Posterior cingulate gyrus (tissue), 11 donors: ENCODE measurements at places on chromosomes 5 and 9.

DNA sequence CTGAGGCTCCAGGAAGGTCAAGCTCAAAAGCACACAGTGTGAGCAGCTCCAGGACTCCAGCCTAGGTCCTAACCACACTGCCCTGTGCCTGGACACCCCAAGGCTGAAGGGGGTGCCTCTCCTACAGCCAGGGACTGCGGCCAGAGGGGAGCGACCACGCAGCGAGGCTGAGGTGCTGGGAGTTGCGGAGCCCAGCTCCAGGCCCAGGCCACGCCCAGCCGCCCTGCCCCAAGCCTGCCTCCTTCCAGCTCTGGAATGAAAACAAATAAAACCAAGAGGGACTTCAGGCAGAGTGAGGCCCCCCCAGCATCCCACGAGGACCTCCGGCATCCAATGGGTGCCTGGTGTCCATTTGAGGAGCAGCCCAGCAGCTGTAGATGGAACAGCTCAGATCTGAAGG, 15.2 kb downstream of the VAV2 start:
- DNase-seq, result no peak

GRCh38 chr5:14168793-14169262, 25.7 kb downstream of the TRIO start:
- DNase-seq, result no peak

- no peak for DNase-seq
Observed at GRCh38 chr5:170319301-170319700, 21.7 kb upstream of the LCP2 start.

- no peak for DNase-seq
Observed at GRCh38 chr5:9790276-9790675, 160.1 kb upstream of the TAS2R1 start.

DNA sequence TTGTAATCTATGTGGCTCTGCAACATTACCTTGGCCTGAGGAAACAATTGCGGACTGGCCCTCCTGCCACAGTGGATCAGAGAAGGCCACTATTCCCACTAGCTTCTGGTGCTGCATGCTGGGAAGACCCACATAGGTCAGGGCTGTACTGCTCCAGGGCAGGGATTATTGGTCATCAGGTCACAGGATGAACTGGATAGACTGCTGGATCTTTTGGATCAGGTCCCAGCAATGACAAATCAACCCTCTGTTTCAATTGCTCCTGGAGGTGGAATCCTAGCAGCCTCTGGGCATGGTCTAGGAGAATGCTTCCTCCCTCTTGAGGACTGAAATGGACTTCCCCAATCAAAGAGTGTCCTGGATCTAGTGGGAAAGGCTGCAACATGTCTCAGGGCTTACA, 66.7 kb upstream of the PHF24 start:
- DNase-seq, result no peak

GRCh38 chr5:42514754-42515153, 91.5 kb downstream of the GHR start:
- no peak for DNase-seq

DNA sequence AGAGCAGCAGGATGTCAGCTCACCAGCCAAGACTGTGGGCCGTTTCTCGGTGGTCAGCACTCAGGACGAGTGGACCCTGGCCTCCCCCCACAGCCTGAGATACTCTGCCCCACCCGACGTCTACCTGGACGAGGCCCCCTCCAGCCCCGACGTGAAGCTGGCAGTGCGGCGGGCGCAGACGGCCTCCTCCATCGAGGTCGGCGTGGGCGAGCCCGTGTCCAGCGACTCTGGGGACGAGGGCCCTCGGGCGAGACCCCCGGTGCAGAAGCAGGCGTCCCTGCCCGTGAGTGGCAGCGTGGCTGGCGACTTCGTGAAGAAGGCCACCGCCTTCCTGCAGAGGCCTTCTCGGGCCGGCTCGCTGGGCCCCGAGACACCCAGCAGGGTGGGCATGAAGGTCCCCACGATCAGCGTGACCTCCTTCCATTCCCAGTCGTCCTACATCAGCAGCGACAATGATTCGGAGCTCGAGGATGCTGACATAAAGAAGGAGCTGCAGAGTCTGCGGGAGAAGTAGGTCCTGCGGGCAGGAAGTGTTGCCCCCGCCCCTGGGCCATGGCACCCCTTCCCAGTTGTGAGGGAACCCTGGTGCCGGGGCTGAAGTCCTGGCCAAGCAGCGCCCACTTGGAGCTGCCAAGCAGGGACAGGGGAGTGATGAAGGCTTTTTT, 108.9 kb downstream of the WNK2 start:
- no peak for DNase-seq

DNA sequence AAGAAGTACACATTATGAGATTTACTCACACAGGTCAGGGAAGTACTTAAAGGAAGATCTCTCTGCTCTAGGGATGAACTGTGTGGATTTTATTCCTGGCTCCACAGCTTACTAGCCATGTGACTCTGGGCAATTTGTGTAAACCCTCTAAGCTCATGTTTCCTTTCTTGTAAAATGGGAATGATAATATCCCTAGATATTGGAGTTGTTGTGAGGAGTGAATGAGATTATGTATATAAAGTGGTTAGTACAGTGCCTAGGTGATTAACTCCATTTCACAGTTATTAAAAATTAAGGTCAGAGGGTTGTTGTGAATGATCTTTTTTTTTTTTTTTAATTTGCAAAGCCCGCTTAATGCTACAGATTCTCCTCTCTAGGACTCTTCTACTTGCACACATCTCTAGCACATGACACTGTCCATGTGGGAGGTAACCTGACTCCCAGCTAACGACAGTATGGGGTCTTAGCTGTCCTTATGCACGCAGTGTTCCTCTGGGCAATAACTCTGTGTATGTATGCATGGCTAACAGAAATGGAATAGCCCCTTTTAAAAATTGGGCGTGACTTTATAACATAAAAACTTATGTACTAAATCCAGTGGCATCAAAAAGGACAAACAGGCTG, 23.9 kb upstream of the MYOT start:
- DNase-seq, result no peak

DNA sequence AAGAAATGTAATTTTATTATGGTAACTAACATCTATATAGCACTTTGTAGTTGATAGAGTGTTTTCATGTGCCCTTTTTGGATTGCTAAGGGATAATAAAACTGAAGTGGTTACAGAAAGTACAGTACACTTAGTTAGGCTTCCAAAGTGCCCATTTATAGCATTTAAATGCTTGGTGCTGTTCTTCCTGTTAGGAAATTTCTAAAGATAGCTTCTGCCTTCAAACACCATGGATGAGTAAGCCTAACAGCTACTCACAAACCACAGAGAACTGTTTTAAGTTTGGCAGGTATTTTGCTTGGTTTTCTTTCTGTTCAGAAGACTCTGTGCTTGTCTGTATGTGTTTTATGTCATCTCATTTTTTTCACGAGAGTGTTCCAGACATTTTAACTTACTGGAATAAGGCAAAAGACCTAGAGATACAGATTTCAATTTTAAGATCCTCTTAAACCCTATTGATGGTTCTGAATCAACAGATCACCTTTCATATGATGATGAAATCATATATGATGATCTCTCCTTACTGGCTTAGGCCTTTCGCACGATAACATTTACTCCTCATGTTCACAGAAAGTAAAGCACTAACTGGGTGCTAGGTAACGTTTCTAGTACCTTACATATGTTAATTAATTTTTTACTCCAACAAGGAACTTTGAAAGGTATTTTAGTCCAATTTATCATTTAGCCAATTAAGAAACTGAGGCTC, 4.4 kb downstream of the RIMOC1 start:
- DNase-seq, result no peak

- peak; percentile 30 for DNase-seq
Observed at GRCh38 chr9:23123048-23123632, 676.5 kb downstream of the DMRTA1 start.

GRCh38 chr5:67350618-67351201, 154.1 kb upstream of the CD180 start:
- no peak for DNase-seq

DNA sequence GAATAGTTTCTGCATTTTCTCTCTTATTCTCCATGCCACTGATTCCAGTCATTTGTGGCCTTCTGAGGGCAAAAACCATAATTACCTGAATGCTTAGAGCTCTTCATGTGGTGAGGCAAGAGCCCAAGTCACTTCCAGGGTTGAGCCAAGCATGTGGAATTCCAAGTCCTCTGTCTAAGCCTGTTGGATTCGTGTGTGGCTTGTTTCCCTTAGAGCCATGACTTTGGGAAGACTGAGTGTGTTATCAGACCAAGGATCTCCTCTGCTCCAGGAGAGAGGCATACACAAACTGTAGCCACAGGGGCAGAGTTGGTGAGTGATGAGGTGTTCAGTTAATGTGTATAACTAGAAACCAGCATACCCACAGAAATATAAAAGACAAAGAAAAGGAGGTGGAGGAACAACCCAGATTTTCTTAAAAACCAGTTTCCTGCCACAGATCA, 27.1 kb downstream of the SLC22A5 start:
- DNase-seq, result no peak

- DNase-seq, result no peak
Observed at GRCh38 chr5:160318409-160318808, 6.0 kb upstream of the CCNJL start.

GRCh38 chr9:88187631-88188030, 49.4 kb upstream of the SPATA31C2 start:
- no peak for DNase-seq

- no peak for DNase-seq
Observed at GRCh38 chr5:115968770-115969169, 6.5 kb downstream of the LVRN start.

DNA sequence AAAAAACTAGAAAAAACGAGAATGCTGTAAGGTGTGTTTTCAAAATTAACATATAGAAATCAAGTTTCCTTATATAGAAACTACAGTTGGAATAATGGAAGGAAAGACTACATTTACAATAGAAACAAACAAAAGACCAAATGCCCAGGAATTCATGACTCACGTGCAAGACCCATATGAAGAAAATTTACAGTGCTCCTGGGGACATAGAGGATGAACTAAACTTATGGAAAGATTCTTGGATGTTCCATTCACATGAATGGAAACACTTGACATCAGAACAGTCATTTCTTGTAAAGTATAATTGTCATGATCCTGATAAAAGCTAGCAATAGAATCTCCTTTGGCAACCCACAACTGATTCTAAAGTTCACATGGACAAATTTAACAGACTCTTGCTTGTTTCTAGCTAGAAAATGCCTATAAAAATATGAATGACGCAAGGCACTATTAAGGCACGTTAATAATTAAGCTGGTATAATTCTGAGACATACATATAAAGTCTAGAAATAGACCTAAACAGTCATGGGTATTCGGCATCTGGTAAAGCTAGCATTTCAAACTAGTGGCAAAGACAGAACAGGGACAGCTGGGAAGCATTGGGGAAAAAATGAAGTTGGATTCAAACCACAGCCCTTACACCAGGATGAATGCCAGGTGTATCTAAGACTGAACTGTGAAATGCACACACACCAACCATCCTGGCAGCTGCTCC, 5.1 kb upstream of the ZFP62 start:
- no peak for DNase-seq

- DNase-seq, result no peak
Observed at GRCh38 chr5:63029891-63030290, 451.3 kb downstream of the LRRC70 start.

DNA sequence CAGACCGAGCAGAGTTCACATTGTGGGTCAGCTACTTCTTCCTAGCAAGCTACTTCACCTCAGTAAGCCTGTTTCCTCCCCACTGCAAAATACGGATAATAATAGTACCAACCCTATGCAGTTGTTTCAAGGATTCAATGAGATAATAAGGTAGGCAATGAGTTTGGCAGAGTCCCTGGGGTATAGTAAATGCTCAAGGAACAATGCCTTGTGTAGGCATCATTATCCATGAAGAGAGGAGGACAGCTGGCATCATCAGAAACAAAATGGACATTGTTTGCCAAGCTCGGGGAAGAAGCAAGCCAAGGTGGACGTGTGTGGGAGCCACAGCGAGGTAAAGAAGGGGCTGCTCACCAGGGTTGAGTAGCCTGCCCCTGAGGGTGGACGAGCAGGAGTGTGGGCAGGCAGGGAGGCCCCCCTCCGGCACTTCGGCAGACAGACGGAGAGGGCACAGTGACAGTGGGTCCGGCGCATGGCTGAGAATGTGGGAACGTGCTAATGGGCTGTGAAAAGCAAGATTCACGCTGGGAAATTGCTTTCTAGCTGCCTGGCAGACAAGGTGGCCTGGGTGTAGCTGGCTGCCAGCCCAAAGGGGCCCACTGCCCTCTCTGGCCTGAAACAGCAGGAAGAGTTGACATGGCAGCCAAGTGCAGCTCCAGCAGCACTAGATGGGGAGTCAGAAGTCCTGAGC, 10.1 kb downstream of the CAMK2A start:
- no peak for DNase-seq

DNA sequence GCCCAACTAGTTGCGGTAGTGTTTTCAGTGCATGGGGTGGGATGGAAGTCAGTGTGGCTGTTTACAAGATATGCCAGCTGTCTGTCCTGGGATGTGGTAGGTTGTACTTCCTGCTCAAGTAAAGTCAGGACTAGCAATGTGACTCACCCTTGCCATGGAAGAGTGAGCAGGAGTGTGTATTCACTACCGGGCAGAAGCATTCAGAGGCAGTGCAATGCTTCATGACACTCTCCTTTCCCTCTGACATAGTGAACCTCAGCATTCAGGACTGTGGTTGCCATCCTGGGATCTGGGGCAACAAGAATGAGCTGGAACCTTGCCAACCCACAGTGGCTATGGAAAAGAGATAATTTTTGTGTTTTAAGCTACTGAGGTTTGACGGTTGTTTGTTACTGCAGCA, 68.9 kb downstream of the BOD1 start:
- no peak for DNase-seq
